ENCODE measurements at places on chromosomes 12 and 14.

GRCh38 chr12:32600681-32601080 is 78.4 kb upstream of the DNM1L start:
- no peak for DNase-seq

- no peak for DNase-seq
These were observed 11.0 kb downstream of the FOXG1 start for GRCh38 chr14:28777471-28778137.

GRCh38 chr12:111546758-111547383 is 52.2 kb downstream of the ATXN2 start:
- DNase-seq = no peak

GRCh38 chr12:107126796-107127481 is 33.6 kb upstream of the CRY1 start:
- DNase-seq = no peak

- no peak for DNase-seq
These were observed 22.2 kb upstream of the ABCD4 start for GRCh38 chr14:74324931-74325361.

DNA sequence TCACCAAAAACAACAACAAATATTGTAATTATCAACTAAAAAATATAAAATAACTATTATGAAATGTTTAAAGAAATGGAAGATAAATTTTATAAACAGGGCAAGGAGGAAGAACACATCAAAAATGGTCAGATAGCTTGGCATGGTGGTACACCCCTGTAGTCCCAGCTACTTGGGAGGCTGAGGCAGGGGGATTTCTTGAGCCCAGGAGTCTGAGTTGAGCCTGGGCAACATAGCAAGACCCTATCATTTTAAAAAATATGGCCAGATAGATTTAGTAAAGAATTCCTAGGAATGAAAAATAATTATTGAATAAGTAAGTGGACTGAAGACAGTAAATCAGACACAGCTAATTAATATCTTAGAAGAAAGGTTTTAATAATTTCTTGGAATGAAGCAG is 32.6 kb downstream of the ITPR2 start:
- DNase-seq = no peak

DNA sequence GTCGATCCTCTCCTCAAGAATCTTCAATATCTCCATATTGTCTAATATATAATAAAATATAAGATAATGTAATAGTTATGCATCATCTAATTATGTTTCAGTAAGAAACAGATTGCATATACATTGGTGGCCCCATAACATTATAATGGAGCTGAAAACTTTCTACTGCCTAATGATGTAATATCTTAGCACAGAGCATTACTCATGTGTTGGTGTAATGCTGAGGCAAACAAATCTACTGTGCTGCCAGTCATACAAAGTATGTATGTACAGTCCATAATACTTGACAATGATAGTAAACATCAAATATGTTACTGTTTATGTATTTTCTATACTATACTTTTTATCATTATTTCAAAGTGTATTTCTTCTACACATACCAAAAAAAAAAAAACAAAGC is 128.7 kb downstream of the CPNE8 start:
- DNase-seq = no peak
